Progenitor cell of endocrine pancreas (in vitro differentiated cells): ENCODE measurements at places on chromosomes 11 and 22.

- peak; percentile 59 for DNase-seq
Measured at GRCh38 chr11:17014321-17014832, at the start of gene PLEKHA7. PLEKHA7 (minus strand) TSS chr11:17014414; CDS start chr11:17014401, 13 bp downstream.

DNA sequence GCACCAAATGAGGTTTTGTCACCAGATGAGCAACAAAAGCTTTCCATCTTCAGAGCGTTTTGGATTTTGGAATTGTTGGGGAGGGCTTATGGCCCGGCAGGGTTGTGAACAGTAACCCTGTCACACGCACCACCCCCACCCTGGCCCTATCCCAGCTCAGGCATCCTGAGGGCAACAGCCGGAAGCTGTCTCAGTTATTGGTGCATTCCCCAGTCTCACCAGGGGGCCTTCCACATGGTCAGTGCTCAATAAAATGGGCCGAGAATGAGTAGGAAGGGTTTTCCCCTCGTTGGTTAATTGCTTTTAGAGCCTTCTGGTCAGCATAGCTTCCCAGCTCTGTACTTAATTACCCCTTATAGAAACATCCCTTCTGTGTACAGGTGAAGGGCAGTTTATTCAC lies 46.0 kb downstream of the LRP5 start:
- DNase-seq: no peak

- no peak for DNase-seq
Measured at GRCh38 chr11:18768472-18768901, 23.1 kb downstream of the PTPN5 start.

DNA sequence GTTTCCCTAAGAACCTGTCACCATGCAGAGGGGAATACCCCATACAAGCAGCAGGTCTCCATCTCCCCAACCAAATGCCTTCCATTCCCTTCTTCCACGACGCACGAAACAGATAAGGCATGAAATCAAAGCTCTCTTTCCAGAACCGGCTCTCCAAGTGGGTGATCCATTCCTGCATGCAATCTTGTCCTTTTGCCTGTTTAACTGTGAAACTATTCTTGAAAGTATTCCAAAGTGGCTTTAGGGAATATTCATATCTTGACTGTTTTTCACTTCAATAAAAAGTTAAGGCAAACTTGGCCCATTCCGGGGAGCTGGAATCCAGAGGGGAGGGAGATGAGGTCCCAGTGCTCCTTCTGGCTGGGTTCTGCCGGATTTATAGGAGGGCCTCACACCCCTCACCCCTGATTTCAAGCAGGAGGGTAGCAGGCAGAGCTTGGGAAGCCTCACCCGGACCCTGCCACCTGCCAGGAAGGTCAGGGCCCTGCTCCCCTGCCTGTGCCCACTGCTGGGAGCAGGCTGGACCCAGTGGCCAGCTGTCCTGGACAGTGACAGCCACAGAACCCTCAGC lies 60.9 kb downstream of the SCGB1A1 start:
- DNase-seq: no peak

- no peak for DNase-seq
Measured at GRCh38 chr11:78424334-78425270, 7.0 kb upstream of the GAB2 start.

- DNase-seq: peak; percentile 95
Measured at GRCh38 chr11:118659314-118659952, 20.0 kb downstream of the TREH start.

GRCh38 chr11:65651589-65652510 lies 10.9 kb downstream of the RELA start:
- no peak for DNase-seq

GRCh38 chr11:73412308-73412707 lies 36.1 kb downstream of the RELT start:
- no peak for DNase-seq

GRCh38 chr11:103050351-103050750 lies 41.6 kb downstream of the DCUN1D5 start:
- no peak for DNase-seq

DNA sequence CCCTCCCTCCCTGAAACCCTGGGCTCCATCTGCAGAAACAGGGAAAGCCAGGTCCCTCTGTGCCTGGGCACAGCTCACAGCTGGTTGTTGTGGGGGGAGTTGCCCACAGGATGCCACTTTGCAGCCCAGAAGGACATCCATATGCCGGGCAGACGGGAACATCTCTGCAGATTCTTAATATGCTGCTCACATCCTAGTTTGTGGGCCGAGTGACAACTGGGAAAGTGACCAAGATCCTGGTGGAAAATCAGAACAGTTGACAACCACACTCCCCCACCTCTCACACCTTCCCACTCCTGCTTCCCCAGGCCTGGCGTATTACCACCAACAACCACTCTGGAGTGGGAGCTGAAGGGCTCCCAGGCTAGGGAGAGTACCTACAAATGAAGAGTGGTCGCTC lies 7.3 kb upstream of the SCGB1A1 start:
- DNase-seq: no peak

DNA sequence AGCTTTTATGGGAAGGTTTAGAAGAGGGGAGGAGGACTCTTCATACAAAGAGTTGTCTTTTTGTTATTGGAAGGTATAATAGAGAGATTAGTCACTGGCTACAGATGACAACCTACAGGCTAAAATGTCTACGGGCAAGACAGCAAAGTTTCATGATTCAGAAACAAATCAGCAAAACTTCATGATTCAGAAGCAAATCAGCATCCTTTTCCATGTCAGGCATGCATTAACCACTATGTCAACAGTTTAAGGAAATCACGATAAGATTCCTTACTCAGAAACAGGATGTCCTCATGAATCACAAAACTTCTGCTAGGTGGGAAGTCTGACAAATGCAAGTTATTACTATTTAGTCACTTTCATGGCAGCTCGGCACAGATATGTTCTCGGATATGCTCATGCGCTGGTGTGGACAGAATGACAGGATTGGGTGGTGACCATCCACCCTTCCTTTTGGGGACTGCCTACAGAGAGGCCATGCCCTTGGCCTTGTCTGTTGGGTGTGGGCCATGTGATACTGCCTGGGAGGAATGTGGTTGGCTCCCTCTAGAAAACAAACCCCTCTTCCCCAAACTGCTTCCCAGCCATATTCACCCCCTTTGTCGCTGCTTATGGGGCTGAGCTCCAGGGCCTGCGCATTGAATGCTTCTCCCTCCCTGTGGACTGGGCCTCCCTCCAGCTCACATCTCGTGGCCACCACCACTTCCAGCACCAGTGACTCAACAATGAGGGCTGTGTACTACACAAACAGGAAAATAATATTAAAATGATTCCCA lies 10.1 kb downstream of the C11orf91 start:
- DNase-seq: no peak

DNA sequence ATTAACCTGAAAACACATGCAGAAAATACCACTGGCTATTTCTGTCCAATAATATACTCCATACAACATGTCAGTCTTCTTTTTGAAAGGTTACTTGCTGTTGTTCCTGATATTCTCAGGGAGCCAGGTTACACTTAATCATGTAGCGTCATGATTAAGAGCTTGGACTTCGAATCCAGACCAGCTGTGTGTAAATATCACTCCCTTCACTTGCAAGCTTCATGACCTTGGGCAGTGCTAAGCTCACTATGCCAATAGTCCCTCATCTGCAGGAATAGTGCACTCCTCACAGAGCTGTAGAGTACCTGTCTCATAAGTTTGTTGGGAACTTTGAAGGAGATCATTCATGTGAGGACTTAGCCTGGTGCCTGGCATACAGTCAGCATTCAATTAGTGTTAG lies 1.9 kb downstream of the HTR3B start:
- no peak for DNase-seq

- peak; percentile 72 for DNase-seq
Measured at GRCh38 chr11:86800076-86800959, at the start of gene PRSS23. PRSS23 (plus strand) TSS chr11:86800542; CDS start chr11:86807644, 7,102 bp downstream.

GRCh38 chr22:49035818-49036457 lies 791.7 kb downstream of the BRD1 start:
- DNase-seq: no peak

DNA sequence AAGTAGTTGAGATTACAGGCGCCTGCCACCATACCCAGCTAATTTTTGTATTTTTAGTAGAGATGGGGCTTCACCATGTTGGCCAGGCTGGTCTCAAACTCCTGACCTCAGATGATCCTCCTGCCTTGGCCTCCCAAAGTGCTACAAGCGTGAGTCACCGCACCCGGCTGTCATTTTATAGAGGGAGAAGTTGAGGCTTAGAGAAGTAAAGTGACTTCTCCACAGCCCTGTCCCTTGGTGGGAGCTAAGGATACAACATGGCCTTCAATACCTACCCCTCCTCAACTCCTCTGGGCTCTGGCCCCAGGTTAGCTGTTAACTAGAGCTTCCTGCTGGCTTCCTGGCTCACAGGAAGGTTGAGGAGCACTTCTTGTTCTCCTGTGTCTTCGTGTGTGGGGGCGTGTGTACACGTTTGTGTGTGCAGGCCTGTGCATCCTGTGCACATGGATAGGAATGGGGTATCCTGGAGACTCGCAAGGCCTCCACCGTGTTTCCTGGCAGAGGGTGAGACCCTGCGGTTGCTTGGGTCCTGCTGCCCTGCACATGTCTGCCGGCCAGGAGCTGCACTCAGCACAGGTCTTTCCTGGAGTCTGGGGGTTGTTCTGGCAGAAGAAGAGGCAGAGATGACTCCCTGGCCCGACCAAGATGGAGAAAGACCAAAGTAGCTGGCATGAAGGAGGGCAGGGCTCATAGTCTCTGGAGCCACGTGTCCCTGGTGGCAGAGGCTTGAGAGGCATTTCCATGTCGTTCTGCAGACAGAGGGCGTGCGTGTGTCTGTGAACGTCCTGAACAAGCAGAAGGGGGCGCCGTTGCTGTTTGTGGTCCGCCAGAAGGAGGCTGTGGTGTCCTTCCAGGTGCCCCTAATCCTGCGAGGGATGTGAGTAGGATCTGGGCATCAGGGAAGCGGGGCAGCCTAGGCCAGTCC lies 2.4 kb downstream of the SIDT2 start:
- peak; percentile 34 for DNase-seq

- DNase-seq: no peak
Measured at GRCh38 chr11:122153746-122154145, 37.7 kb upstream of the BLID start.

GRCh38 chr11:35540526-35540925 lies 15.1 kb upstream of the PAMR1 start:
- no peak for DNase-seq

DNA sequence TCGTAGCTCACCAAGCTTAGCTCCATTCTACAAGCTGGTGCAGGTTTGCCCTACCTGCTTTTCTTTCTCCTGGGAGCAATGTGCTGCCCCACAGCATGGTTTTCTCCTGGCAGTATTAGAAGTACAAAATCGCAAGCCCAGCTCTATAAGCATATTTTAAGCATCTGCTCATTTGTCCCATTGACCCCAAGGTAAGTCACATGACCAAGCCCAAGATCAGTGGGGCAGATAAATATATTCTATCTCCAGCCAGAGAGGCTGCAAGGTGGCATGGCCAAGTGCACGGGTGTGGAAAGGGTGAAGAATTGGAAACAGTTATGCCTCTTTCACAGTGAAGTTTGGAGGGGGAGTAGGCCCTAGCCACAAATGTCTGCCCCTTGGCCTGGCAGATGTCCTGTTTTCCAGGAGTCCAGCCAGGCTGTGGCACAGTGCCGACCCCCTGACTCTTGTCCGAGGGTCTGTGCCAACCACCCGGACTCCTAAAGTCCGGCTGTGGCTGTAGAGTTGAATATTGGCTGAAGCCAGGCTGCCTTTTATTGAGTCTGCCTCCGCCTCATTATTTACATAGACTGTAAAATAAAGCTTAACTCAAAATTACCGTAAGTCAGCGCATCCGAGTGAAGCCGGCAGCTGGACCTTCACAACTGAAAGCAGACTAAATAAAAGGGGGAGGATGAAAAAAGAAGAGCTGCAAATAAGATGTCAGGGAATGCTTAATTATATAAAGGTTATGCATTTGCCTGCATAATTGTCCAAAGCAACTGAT lies 165.7 kb downstream of the COMMD9 start:
- no peak for DNase-seq

DNA sequence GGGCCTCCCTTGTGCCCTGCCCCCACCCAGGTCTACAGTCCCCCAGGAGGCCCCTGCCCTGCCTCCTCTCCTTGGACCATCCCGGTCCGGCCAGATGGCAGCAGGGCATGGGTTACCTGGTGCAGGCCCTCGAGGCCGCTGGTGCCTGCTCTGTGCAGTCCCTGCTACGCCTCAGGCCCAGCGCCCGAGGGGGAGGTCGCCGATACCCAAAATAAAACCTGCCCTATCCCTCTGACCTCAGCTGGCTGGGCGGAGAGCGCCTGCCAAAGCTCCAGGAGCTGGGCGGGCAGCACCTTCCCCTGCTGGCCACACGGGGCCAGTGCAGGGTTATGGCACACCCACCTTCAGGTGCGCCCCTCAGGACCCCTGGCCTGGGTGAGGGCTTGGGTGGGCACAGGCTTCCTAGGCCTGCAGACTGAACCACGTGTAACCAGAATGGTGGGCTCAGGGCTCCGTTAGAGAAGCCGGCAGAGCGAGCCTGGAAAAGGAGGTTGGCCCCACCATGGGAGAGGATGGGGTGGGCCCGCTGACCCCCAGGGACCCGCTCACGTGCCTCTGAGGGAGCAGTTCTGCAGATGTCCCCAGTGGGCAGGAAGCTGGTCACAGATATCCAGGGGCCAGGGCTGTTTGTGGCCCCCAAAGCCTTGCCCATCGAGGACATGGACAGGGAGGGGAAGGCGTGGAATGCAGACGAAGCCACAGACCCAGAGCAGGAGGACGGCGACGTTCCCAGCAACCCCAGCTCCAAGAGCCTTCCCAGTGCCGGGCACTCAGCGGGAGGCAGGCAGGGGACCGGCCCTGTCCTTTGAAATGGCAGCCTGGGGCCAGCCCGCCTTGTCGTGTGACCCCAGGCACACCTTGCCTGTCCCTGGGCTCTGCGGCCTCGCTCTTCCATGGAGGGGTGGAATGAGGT lies 1.7 kb upstream of the TNNT3 start:
- no peak for DNase-seq

- DNase-seq: peak; percentile 62
Measured at GRCh38 chr11:21511835-21512440, 680.9 kb upstream of the ANO5 start.

DNA sequence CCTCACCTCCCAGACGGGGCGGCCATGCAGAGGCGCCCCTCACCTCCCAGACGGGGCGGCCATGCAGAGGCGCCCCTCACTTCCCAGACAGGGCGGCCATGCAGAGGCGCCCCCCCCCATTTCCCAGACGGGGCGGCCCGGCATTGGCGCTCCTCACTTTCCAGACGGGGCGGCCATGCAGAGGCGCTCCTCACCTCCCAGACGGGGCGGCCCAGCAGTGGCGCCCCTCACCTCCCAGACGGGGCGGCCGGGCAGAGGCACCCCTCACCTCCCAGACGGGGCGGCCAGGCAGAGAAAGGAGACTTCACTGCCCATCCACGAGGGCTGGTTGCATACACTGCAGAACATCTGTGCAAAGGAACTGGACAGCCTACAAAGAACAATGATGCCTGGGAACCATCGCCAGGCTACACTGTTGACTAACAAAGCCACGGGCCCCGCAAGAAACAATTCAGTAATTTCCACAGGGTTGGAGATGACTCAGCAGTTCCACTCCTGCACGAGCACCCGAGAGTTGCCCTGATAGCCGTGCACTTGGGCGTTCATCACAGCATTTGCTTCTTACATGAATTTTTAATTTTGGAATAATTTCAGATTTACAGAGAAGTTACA lies 58.7 kb downstream of the CTTN start:
- DNase-seq: no peak

GRCh38 chr22:22520020-22520656 lies at the start of gene ZNF280A:
ZNF280A (minus strand) TSS chr22:22520270; CDS start chr22:22515630, 4,640 bp downstream.
- no peak for DNase-seq
